ENCODE measurements at places on chromosomes 6 and 20. TPM values are rescaled to one million over a fixed set of nuclear protein-coding genes. Genes with fewer than 3 reads are reported as not detected.

CYP24A1 gene
- total RNA-seq, result not detected

- DNase-seq, result no peak
Measured at GRCh38 chr6:158056804-158057203, 75.1 kb downstream of the SYNJ2 start.

DNA sequence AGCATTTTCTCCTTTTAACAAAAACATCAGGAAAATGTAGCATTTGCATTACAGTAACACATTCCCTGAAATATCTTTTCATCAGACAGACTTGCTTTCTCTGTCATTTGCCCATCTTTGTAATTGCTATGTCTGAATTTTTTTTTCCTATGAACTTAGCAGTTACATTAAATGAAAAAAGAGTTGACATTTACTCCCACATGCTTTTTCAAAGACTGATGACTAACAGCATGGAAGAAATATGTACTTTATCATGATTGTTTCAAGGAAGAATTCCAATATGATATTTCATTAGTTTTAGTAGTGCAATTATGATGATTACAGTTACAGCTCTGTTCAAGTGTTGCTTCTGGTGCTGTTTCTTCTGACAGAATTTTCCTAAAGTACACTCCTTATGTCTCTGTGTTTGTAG lies 864.5 kb upstream of the MAN1A1 start:
- DNase-seq, result no peak

GRCh38 chr6:117550618-117551242 lies 51.6 kb downstream of the GOPC start:
- no peak for DNase-seq

Measured in Right ventricle myocardium inferior (tissue), 1 donor.